Urothelium cell line (cell line): ENCODE measurements at places on chromosomes 2 and 18.
A peak's percentile ranks its signal among the peaks of the same experiment; 100 is the strongest.

- DNase-seq: peak; percentile 74
These were observed 780 bp upstream of the BCL2 start for GRCh38 chr18:63320123-63320974.

DNA sequence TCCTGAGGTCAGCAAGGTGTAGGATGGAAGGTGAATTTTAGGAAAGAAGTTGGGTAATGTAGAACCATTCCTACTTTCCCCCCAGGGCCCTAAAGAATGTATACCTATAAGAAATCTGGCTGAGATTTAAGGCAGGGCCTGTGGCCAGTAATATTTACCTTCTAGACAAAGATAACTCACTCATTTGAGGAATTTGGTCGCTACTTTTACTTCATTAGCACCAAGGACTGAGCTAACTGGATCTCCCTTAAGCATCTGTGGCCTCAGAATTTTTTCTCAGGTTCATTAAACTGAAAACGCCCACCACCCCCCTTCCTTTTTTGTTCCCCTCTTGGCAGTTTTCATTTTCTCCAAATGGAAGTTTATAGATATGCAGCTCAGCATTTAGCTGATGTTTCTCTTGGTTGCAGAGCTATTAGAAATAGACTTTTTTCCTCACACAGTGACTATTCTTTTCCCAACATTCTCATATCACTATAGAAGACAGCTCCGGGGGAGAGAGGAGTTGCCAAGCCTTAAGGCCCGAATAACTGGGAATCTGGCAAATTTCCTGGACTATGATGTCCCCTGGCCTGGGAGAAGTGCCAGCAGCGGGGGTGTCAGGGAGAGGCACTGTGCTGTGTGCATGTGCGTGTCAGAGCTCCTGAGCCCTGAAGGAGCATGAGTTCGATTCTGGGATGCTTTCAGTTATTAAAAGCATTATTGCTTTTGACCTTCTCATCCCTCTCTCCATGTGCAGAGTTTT is 310.9 kb downstream of the PRKCE start:
- DNase-seq: peak; percentile 43

DNA sequence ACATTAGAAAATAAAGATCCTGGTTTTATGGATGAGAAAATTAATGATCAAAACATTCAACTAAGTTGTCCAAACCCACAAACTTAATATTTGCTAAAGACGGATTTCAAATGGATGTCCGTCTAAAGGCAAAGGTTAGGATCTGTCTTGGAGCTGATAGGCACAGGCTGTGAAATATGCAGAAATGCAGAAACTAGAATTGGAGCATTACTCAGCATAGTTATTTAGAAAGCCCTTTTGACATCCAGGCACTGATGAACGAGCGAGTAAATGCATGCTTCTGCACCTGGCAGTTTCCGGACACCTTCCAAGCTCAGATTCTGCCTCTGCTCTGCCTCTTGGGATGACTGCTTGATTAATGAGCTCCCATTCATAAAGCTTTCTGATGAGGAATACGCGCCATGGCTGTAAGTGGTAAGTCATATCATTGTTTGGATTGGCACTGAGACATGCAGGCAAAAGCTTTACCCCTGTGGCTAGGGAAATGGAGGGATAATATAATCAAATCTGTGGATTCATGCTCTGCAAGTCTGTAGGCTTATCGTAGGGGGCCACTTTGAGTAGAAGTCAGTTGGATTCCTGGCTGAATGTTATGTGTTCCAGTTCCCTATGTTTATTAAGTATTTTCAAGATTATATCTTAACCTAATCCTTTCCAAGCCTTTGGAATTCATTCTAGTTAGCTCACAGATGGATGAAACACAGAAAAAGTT is 2176.3 kb upstream of the CELF4 start:
- no peak for DNase-seq

- DNase-seq: no peak
These were observed 84.6 kb downstream of the DNMT3A start for GRCh38 chr2:25257032-25257552.

DNA sequence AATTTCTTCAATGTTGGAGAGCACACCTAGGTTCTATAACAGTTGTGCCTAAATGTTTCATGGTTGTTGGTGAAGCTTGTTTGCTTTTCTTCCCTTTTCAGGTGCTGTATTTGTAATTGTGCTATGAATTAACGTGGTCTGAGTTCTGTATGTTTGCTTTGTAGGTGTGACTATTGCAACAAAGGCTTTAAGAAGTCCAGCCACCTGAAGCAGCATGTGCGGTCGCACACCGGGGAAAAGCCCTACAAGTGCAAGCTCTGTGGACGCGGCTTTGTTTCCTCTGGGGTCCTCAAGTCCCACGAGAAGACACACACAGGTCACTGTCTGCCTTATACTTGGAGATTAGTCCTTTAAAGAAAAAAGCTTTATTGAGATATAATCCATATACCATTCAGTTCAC is 91.2 kb downstream of the ZNF236 start:
- no peak for DNase-seq

GRCh38 chr2:20353241-20353992 is 2.8 kb upstream of the PUM2 start:
- DNase-seq: no peak

DNA sequence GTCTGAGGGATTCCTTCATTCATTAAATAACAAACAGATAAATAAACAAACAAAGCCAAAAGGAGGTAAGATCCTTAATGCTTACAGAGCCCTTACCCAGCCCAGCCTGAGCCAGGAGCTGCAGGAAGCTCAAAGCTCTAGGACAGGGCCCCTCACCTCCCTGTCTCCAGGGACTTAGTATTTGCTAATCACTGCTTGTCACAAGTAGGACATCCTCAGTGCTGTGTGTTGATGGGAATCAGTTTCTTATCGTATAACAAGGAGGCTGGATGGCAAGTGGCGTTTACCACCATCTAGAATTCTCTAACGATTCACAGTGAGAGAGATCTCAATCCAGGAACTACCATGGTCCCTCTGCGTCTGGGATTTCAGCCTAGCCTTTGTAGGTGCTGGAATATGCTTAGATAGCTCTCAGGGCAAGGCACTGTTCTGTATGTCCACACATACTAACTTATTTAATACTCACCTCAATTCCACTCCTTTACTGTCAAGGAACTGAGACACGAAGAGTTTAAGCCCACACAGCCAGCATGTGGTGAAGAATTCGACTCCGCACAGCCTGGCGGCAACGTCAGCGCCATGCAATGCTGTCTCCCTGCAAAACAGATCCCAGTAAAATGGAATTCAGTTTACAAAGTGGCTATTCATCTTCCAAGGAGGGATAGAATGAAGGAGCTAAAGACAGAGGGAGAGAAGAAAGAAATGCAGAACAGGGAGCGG is 164.8 kb downstream of the MYCN start:
- DNase-seq: no peak

DNA sequence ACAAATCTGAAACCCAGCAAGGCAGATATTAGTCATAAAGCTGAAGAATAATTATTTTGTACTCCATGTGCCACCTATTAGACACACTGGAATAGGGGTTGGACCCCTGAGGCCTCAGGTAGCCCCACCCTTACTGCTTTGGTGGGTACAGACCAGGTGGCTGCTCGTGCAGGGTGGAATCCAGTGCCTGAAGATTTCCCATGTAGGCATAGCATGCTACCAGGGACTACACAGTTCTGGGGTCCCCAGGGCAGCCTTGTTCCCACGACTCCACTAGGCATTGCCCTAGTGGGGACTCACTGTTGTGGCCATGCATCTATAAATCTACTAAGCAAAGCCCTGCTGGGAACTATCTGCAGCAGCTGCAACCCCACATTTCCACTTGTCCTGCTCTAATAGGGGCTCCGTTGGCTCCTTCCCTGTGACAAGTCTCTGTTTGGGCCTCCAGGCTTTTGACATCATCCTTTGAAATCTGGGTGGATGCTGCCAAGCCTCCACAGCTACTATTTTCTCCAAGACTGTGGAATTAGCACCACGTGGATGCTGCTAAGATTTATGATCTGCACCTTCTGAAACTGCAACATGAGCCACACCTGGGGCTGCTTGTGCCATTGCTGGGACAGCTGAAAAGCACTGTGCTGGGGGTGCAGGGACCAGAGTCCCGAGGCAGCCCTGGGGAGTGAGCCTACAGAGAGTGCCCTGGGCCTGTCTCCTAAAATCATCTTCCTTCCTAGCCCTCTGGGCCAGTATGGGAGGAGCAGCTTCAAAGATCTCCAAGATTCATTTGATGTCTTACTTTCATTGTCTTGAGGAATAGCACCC is 303.8 kb downstream of the FSIP2 start:
- no peak for DNase-seq

- DNase-seq: no peak
These were observed 206.3 kb downstream of the AFF3 start for GRCh38 chr2:99936065-99936464.

DNA sequence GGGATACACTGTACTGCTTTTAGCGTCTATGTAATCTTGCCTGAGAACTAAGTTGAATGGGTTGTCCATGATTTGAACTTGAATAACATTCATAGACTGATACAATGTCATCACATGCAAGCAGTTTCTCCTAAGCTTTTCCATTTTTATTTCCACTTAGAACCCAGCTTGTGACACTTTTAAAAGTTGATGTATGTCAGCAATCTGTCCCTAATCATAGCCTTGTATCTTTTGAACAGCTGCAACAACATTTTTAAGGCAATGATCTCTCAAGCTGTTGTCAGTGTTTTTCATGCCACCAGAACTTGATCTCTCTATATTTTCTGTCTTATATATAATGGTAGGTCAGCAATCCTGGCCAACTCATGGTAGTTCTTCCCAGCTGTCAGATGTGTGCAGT is 185.0 kb downstream of the DOK6 start:
- DNase-seq: no peak

DNA sequence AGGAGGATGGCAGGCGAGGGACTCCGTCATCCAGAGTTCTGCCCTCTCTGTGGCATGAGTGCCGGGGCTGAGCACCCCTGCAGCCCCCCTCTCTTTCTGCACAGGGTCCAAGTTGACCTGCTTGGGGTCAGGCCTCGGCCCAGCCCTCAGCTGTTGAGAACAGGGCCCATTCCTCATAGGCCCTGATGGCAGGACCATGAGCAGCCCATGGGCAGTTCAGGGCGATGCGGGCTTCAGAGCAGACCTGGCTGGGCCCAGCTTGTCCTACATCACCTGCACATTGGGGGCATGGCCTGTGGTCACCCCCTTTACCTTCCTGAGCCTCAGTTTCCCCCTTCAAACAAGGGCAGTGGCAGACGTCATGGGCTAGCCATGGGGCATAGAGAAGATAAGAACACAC is 238.1 kb downstream of the SEPTIN10 start:
- DNase-seq: no peak

DNA sequence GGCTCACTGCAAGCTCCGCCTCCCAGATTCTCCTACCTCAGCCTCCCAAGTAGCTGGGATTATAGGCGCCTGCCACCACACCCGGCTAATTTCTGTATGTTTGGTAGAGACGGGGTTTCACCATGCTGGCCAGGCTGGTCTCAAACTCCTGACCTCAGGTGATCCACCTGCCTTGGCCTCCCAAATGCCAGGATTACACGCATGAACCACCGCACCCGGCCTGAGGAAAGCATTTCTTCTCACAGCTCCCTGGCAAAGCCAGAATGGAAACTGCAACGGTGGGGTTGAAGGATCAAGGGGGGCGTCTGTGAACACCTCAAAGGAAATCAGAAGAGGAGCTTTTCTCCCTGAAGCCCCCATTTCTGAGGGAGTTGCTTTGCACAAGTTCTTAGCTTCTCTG is 11.2 kb upstream of the TEX51 start:
- DNase-seq: no peak

- no peak for DNase-seq
These were observed 160.3 kb downstream of the CSRNP3 start for GRCh38 chr2:165629776-165630175.

- DNase-seq: no peak
These were observed 273.3 kb downstream of the ZNF407 start for GRCh38 chr18:74870950-74871349.

DNA sequence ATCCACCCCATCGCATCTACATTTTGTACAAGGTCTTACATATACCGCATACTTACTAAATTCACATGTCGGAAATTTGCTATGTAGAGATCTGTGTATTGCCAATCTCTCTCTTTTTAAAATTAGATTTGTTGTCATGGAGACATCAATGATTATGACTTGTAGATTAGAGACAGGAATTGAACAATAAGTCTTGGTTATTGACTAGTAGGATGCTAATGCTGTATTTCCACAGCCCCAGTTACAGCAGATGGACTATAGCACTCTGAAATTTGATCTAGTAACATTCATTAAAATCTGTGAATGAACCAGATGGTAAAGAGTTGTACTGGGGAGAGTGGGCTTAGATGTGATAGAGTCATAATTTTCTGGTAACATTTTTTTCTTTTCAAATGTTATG is 805.7 kb downstream of the SLC4A3 start:
- DNase-seq: no peak

GRCh38 chr2:67938053-67938452 is 124.8 kb downstream of the C1D start:
- no peak for DNase-seq

GRCh38 chr2:193703411-193703810 is 1508.7 kb upstream of the TMEFF2 start:
- DNase-seq: no peak

GRCh38 chr18:13530879-13531387 is 195.4 kb downstream of the FAM210A start:
- DNase-seq: peak; percentile 59

DNA sequence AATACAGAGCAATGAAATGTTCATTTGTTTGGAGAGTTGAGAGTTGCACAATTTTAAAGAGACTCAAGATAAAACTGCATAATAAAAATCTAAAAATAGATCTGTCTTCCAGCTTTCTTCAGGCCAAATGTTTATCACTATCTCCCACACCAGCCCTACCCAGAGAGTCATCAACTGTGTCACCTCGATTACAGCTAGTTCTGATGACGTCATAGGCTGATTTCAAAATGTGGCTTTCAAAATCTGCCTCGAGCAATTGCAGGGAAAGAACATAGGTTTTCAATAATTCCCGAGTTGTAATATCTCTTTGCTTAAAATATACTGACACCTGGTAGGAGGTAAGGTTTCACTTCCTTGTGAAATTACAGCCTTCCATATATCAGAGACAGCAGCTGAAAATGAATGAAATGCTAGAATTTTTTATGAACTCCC is 677.6 kb upstream of the ID2 start:
- peak; percentile 13 for DNase-seq

DNA sequence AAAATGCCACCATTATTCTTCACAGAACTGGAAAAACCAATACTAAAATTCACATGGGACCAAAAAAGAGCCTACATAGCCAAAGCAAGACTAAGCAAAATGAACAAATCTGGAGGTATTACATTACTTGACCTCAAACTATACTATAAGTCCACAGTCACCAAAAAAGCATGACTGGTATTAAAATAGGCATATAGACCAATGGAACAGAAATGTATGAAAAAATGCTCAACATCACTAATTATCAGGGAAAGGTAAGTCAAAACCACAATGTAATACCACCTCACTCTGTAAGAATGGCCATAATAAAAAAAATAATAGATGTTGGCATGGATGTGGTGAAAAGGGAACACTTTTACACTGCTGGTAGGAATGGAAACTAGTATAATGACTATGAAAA is 158.6 kb downstream of the CDH2 start:
- no peak for DNase-seq

- DNase-seq: no peak
These were observed 25.2 kb downstream of the SIX2 start for GRCh38 chr2:44983836-44984604.

GRCh38 chr18:48663096-48663930 is 124.5 kb downstream of the CTIF start:
- no peak for DNase-seq

GRCh38 chr2:55786280-55786679 is 92.6 kb upstream of the PNPT1 start:
- no peak for DNase-seq
